NK-92 treated with Interleukin-12 subunit alpha and Interleukin-12 subunit beta, amount 100 ng/mL, for 24 hours (cell line): ENCODE measurements at places on chromosomes 6 and 20.

DNA sequence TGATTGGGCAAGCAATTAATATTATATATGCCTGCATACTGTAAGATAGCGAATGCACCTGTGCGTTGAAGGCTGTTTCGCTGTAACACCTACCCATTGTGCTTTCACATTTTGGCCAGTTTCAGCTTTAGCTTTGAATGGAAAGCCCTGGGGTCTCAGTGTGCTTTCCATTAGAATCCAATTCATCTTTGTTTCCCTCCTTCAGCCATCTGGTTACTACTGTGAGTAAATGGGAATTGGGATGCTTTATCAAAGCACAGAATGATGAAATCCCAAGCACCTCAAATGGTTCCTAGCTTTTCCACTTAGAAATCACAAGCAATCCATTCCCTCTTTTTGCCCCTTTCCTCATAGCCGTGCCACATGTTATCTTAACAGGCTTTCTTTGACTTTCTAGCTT, 127.1 kb downstream of the HDGFL1 start:
- DNase-seq, result no peak

DNA sequence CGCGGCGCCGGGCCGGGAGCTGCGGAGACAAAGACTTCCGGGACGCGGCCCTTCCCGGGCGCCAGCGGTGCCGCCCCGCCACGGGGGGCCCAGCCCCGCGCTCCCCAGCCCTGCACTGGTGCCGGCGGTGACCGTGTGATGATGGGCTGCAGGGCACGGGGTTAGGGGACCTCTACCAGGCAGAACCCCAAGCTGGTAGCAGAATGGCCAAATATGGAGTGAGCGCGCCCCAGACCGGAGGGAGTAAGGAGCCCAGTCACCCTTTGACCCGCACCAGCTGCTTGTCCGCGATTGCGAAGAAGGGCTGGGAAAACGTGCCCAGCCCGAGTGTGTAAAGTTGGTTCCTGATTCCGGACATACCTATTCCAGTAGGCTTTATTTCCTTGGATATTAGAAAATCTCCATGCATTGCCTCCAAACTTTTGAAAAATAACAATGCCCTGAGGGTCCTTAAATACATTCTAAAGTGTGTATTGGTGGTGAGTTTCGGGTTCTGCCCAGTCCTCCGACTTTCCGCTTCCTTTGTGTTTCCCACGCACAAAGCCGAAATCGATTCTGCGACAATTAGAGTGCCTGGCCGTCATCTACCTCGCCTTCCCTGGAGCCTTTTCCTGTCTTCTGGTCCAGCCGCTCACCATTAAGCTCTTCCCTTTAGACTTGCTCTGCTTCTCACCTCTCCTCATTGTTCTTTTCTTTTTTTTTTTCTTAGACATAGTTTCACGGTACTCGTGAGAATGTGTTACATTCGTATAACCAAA, 1.1 kb downstream of the ABRACL start:
- no peak for DNase-seq

DNA sequence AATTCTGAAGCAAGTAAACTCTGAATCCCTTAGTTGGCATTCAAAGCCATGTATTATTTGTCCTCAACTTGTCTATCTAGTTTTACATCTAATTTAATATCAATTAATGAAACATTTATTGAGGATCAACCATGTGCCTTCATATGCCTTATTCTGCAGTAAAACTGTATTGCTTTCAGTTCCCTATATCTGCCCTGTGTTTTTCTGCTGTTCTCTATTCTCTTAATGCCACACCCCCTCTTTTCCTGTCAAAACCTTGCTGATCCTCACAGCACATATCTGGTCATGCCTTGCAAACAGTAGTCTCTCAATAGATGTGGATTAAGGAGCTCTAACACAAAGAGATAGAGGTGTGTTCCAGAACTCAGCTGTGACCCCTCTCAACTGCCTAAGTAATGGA, 2.0 kb downstream of the FIG4 start:
- no peak for DNase-seq

- DNase-seq, result no peak
Observed at GRCh38 chr6:1296079-1296478, 15.8 kb upstream of the FOXQ1 start.

DNA sequence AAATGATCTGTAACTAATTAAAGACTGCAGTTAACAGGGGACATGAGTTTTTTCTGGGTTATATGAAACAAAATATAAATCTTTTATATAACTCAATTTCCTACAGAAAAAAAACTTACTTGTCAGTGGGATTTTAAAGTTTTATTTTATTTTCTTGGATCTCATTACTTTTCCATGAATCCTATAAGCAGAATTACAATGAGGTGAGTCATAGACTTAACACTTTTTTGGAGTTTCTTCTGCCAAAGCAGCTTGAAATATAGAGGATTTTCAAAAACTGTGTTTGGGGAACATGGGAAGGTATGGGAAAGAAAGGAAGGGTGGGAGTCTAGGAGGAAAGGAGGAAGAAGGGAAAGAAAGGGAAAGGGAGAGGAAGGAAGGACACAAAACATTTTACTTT, 130.7 kb downstream of the AIG1 start:
- DNase-seq, result no peak

DNA sequence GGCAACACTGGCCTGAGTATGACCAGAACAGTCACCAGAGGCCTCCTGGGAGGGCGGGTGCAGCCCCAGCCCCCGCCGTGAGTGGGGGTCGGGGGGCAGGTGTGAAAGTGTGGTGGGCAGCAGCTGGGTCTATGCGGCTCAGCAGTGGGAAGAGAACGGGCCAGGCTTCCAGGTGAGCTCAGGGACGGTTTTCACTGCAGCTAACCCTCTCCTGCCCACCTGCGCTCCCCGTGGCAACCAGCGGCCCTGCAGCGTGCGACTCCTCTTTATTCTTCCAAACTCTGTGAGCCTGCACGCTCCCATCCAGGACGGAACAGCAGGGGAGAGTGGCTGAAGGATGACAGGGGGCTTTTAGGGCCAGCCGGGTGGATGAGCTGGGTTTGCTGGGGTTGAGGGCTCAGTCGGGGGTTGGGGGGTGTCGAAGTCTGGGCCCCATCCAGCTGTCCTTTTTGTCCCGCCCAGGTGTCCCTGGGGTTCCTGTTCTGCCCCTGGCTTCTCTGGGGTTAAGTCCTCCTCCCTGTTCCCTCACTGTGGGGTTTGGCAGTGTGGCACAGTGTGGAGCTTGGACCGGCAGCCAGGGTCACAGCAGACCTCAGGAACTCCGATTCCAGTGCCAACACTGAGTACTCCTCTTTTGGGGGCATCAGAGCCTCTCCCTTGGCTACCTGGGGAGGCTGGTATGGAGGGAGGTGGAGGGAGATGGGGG, 859 bp upstream of the BIRC7 start:
- no peak for DNase-seq

- no peak for DNase-seq
Observed at GRCh38 chr6:53476964-53477363, 67.9 kb downstream of the GCLC start.
